ENCODE measurements at places on chromosomes 7 and 10.

- DNase-seq, result no peak
These were observed 398.5 kb downstream of the REEP3 start for GRCh38 chr10:63919575-63920279.

- no peak for DNase-seq
These were observed 1.9 kb downstream of the PON1 start for GRCh38 chr7:95322396-95322795.

DNA sequence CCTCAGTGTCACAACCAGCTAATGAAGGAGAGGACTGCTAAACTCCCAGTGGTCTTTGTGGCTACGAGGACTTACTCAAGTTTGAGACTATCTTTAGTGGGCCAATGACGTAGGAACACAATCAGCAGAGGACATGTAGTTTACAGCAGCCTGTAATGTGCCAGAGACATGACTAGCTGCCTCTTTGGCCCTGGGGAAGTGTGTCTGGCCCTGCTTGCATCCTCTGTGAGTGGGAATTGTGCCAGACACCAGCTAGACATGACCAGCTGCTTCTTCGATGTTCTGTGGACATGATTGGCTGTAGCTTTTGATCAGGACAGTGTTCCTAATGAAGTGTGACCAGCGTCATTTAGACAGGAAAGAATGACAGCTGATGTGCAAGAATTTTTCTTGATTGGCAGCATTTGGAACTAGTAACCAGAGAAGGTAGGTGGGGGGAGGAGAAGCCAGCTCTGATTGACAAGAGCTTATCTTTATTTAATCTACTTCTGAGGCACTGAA, 141.7 kb downstream of the AUTS2 start:
- DNase-seq, result no peak

DNA sequence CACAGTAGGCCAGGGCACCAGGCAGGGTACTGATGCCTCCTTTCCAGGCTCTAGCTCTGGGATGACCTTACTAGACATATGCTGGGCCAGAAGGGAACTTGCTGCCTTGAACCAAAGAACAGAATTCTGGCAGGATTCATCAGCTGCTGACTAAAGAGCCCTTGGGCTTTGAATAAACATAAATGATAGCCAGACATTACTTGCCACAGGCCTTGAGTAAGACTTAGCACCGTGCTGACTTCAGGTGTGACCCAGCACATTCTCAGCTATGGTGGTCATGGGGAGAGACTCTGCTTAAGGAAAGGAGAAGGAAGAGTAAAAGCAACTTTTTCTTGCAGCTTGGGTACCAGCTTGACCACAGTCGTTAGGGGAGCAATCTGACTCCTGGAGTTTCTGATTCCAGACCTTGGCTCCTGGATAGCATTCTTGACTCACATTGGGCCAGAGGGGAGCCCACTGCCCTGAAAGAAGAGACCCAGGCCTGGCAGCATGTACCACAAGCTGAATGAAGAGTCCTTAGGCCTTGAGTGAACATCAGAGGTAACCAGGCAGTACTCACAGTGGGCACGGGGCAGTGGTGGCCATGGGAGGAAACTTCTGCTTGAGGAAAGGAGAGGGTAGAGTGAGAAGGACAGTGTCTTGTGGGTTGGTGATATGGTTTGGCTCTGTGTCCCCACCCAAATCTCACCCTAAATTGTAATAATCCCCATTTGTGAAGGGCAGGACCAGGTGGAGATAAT, 926.1 kb upstream of the SORCS1 start:
- DNase-seq, result no peak

GRCh38 chr10:110959379-110960332, 40.3 kb downstream of the SHOC2 start:
- DNase-seq, result no peak

DNA sequence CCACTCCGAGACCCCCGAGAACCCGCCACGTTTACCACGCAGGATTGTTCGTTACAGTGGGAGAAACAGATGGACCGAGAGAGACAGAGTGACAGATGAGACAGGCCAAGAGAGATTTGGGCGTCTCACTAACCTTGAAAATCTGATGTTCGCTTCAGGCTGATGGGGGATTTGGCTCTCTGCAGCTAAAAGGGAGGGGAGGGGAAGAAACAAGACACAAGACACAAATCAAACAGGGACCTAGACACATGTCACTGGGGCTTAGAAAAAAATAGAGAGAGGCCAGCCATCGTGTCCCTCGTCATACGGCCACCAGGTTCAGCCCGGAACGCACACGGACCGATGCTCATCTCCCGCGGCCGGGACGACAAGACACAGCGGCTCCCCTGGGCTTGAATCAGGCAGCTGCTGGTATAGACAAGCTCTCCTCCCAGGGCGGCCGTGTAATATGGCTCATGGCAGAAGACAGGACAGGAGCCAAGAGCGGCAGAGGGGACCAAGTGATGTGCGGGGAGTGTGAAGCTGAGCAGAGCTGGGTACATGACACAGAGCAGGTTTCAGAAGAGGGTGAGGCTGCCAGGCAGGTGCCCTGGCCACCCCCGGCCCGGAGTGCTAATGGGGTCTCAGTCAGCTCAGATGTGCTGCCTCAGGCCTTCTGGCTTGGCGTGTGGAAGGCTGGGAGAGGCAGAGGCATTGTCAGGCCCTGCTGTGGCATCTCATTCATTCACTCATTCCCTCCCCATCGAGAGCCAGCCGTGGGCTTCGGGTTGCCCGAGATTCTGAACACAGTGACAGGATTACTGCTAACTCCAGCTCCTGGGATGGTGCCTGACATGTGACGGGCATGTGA, 88.5 kb upstream of the GNA12 start:
- DNase-seq, result no peak

GRCh38 chr10:44576702-44577191, 191.8 kb upstream of the CXCL12 start:
- no peak for DNase-seq

- DNase-seq, result no peak
These were observed 49.9 kb downstream of the DNAJC1 start for GRCh38 chr10:21953585-21954057.

DNA sequence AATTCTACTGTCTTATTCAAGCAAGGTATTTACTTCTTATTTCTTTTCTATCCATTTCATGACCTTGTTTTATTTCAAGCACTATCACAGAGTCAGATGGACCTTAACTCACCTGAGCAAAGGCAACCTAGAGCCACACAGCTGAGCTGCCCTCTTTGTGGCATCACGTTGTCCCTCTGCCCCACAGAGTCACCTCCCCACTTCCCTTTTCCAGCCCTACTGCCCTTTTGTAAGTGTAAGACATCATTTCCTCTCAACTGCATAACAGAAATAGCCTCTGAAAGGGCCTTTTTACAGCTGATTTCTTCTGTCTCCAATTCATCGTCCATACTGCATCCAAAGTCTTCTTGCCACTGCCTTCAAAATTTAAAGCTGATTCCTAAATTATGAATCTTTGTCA, 946.0 kb downstream of the NRG3 start:
- no peak for DNase-seq

- DNase-seq, result no peak
These were observed at the start of gene GIMAP5 for GRCh38 chr7:150737265-150738055. GIMAP5 (plus strand) TSS chr7:150737418; CDS start chr7:150740885, 3,467 bp downstream.

GRCh38 chr7:47817917-47818316, 130.3 kb downstream of the PKD1L1 start:
- DNase-seq, result no peak

DNA sequence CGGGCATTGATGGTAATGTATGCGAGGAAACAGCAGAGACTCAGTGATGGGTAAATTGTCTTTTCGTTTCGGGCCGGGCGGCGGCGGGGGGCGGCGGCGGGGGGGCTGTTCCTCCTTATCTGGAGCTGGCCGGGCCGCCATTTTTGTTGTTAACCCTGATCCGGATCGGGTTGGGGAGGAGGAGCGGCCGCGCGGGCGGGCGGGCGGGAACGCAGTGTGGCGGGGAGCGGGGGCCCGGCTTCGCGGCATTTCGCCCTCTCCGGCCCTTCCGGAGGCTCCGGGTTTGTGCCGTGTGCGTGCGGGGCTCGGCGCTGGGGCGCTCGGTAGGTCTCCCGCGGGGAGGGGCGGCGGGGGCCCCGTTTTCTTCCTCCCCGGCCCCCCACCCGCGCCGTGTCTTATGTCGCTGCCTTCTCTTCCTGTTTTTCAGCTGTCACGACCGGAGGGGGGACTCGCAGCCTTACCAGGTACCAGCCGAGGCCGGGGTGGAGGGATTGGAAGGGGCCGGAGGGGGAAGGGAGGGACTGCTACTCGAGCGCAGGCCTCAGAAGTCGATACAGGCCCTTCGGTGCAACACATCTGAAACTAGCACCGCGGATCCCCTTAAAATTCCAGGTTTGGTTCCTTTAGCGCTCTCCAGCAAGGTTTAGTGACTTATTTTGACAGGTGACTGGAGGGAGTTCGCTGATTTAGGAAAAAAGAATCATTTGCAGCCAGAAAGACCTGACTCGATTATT, 820 bp downstream of the WAC start:
- DNase-seq, result peak; percentile 67

- DNase-seq, result no peak
These were observed 1220.8 kb downstream of the TYW1 start for GRCh38 chr7:68217426-68217825.

DNA sequence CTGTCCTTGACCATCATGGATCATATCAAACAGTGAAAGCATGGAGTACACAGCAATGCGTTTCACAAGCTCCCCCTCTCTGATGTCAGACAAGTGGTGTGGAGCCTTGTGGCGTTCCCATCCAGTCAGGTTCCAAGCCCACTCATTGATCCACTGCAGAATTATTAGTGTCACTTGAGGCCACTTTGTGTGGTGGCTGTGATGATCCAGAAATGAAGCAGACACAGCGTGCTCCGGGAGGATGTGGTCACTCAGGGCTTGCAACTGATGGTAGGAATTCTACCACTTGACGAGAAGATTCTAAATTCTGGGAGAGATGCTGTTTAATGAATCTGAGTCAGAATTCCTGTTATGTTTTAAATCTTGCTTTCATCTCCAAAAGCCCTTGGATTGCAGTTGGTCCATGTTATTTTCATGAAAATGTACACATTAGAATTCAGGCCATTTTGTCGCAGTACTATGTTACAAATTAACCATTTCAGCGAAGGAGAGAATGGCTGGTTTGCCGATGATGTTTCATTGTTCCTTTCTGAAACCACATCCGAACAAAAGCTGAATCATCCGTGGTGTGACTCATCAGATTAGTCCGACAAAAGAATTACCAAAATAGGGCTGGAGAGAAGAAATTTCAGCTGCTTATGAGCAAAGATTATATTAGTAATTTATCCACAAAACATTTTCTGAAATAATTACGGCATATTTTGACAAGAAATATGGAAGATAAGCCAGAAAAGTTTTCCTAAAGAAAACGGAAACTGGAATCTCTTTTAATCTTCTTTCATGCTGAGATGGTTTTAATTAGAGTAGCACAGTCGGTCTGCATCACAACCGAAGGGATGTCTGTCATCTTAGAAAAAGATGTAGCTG, 48.1 kb downstream of the INSYN2A start:
- DNase-seq, result no peak

- no peak for DNase-seq
These were observed 32.5 kb upstream of the EFCAB10 start for GRCh38 chr7:105613611-105614330.

GRCh38 chr10:42943025-42943818, 133.6 kb upstream of the RET start:
- DNase-seq, result no peak

- DNase-seq, result no peak
These were observed 6.1 kb downstream of the CYP26A1 start for GRCh38 chr10:93079663-93080349.

DNA sequence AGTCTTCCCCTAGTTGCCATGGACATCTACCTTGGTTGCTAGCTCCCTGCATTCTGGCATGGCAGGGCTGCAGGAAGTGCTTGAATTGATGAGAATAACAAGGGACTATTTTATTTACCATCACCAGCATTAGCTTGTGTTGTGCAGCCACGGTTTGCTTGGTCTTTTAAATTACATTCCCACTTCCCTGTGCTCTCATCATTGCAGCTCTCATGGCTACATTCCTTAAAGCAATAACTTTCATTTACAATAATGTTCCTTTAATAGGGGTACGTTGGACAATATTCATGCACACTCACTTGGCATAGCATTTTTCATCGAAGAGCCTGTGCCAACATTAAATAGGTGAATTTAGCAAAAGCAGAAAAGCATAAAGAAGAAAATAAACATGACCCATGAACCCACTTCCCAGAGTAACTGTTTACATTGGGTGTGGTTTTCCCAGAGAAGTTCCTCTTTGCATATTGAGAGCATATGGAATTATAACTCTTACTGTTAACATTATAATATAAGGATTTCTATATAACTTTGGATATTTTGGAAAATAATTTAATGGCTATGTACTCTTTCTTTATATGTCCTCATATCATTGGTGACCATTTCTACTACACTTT, 113.2 kb upstream of the VWC2 start:
- no peak for DNase-seq

DNA sequence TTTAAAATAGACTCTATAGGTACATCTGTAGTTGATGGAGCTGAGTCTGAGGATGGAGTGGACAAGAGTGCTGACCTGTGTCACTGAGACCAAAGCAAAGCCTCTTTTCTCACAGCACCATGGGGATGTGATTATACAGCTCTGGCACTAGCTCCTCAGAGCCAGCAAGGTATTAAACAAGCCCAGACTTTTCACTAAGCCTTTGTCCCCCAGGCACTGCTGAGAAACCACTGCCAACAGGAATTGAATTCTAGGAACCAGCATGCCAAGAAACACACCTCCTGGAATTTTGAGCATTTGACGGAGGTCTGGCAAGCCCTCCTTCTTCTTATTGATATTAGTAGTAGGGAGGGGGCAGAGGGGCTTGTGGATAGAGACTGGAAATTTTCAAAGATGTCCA, 147.0 kb downstream of the C1GALT1 start:
- no peak for DNase-seq

GRCh38 chr10:99630433-99630832, 10.2 kb upstream of the SLC25A28 start:
- DNase-seq, result no peak

- no peak for DNase-seq
These were observed 2.2 kb upstream of the HIP1 start for GRCh38 chr7:75740846-75741497.

DNA sequence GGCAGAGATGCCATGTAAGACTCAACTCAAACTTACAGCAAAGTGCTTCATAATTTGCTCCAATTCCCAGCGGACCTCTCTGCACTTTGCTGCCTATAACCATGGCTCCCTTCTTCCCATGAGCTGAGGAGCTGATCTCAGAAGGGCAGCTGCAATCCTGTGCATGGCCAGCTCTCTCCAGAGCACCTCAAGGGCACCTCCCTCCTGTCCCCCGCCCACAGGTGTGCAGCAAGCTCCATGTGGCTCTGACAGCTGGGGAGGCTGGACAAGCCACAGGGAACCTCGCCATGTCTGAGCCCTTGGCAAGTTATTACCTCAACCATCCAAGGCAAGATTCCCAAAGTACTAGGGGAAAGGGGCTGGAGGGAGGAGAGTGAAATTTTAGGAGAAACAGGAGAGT, 61.1 kb upstream of the DDC start:
- no peak for DNase-seq

GRCh38 chr10:69209787-69210484, 10.2 kb upstream of the HKDC1 start:
- DNase-seq, result no peak

- DNase-seq, result no peak
These were observed 51.8 kb downstream of the CLEC2L start for GRCh38 chr7:139575338-139575680.

DNA sequence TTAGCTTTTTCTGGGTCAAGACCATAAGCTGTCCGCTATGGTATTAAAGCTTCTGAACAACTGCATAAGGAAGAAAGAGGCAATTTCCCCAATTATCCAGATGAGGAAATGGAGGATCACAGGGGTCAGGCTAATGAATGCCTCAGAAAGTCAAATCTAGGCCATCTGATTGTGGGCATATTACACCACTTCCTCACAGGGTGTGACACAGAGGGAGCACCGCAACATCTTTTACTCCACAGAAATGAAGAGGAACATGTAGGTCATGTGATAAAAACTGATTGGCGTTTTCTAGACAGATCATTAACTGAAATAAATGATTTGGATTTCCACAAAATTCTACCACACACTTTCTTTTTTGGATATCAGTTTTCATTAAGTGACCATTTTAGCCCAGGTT, 384.4 kb downstream of the PARD3 start:
- no peak for DNase-seq
